Substantia nigra (tissue), 51 donors: ENCODE measurements at places on chromosomes 4 and X.

- DNase-seq = no peak
These were observed 2.4 kb downstream of the SYP start for GRCh38 chrX:49197543-49198087.

DNA sequence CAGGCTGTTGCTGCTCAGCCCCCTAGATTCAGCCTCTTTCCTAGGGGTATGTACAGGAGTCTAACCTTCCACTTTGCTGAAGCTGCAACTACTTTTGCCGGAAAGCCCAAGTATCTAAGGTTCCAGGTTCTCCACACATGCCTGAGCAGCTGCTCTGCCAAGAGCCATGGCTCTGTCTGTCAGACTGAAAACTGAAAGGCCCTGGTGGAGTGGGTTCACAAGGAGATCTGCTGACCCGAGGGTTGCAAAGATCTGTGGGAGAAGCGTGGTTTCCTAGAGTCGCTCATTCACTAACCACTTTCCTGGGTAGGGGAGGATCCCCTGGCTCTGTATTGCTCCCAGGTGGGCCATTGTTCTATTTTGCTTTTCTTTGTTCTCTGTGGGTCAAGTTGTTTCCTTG lies 6.0 kb upstream of the PNMA6F start:
- no peak for DNase-seq

GRCh38 chr4:88841635-88842034 lies 144.0 kb upstream of the NAP1L5 start:
- no peak for DNase-seq

DNA sequence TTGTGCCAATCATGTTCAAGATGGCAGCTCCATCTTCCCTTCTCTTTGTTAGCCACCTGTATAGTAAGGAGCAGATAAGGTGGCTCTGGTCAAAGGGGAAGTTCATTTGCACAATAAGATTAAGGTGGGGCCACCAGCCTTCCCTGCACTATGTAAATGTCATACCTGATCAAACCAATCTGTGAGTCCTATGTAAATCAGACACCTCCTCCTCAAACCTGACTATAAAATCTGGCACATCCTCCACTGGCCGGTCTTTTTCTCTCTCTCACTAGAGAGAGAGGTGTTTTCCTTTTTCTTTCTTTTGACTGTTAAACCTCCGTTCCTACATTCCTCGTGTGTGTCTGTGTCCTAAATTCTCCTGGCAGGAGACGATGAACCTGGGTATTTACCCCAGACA lies 572.5 kb upstream of the AADAT start:
- DNase-seq = no peak

- DNase-seq = no peak
These were observed 33.1 kb downstream of the FTHL17 start for GRCh38 chrX:31038575-31039326.

- DNase-seq = no peak
These were observed 75.4 kb upstream of the SPIN4 start for GRCh38 chrX:63426519-63426918.

DNA sequence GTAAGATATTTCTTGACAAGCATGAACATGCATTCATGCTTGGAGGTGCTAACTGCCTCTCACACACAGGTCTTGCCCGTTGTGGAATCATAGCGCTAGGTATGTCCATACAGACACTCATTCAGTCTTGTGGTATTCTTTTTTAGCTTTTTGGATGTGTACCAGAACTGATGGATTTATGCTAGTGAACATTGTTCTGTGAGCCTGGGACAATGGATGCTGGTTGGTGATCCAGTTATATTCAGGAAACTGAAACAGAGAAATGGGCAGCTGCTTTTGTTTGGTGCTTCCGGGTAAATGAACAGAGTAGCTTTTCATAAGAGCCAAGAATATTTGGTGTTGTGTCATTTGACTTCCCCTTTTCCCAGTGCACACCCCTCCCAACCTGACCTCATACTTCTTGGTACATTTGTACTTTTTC lies 78.9 kb upstream of the SLC4A4 start:
- no peak for DNase-seq

GRCh38 chrX:138128027-138128671 lies 562.2 kb downstream of the ZIC3 start:
- no peak for DNase-seq

- no peak for DNase-seq
These were observed 79.3 kb downstream of the NHSL2 start for GRCh38 chrX:71989768-71990426.

- DNase-seq = no peak
These were observed 993.6 kb downstream of the ARAP2 start for GRCh38 chr4:35250761-35251160.

- no peak for DNase-seq
These were observed 2.6 kb upstream of the SEPTIN6 start for GRCh38 chrX:119695535-119696050.

GRCh38 chr4:164799410-164799809 lies 45.5 kb downstream of the SMIM31 start:
- no peak for DNase-seq

DNA sequence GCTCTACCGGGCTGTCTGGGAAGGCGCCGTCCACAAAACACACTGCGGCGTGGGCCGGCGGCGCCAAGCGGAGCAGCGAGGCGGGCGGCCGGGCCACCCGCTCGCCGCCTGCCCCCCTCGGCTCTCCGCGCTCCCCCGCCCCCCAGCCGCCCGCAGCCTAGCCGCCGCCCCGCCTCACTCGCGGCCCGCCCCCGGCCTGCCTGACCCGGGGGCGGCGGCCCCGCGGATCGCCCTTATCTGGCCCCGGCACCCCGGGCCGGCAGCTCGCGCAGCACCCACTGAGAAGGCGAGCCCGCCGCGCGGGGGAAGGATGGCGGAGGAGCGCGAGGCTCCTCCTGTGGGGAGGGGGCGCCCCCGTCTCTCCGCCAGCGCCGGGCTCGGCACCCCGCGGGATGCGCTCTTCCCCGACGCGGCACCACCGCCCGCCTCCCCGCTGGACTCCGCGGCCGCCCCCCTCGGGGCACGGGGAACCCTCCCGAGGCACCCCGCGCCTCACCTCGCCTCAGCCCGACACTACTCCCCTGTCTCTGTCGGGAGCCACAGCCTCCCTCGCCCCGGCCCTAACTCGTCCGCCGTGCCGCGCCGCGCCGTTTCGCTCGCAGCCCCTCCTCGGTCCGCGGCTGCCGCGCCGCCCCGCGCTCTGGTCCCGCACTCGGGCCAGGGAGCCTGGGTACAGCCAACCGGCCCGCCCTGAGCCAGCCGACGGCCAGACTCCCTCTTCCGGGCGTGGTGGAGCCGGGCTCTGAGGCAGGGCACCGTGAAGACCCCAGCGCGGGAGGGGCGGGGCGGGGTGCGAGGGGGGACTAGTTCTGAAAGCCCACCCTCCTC lies 566 bp downstream of the ATP11C start:
- DNase-seq = peak; percentile 47

- no peak for DNase-seq
These were observed 746.1 kb upstream of the EPHA5 start for GRCh38 chr4:66416425-66416824.

DNA sequence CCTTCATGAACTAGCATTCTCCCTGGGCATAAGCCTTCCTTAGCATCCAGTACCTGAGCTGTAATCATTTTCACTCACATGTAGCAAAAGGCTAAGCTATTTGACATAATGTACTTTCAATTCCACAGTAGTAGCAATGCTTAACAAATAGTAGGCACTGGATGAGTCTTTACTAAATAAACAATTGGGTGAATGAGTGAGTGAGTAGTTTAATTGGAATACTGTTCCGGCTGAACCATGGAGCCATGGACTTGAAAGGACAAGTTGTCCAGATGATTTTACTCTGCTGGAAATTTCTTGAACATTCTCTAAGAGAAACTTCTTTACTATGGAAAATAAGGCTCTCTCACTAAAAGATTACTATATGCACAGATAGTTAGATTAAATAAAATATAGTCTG lies 159.3 kb downstream of the FAM47B start:
- DNase-seq = no peak

GRCh38 chr4:159946983-159947615 lies 844.2 kb downstream of the RAPGEF2 start:
- no peak for DNase-seq

DNA sequence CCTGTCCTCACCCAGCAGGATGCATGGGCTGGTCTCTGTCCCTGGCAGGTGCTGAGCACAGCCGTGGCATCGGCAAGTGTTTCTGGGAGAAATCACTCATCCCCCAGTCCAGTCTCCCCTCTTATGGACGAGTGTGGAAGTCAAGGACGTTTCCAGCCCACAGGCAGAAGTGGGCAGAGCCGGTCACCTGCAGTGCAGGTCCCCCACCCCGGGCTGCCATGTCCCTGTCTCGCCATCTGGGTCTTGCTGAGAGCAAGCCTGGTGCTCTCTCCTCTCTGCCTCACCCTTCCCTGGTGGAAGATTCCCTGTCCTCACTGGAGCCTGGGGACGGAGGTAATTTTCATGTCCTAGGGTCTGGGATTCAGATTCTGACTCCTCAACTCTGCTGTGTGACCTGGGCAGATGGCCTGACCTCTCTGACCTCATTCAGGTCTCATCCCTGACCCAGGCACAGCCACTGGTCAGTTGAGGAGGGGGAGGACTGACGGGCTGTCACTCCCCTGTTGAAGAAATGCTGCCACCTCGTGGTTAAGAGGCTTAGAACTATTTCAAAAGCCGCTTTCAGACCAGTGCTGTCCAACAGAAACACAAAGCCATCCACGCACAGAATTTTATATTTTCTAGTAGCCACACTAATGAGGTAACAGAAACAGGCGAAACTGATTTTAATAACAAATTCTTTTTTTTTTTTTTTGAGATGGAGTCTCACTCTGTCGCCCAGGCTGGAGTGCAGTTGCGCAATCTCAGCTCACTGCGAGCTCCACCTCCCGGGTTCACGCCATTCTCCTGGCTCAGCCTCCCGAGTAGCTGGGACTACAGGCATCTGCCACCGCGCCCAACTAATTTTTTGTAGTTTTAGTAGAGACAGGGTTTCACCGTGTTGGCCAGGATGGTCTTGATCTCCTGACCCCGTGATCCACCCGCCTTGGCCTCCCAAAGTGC lies 1.8 kb downstream of the CPZ start:
- peak; percentile 16 for DNase-seq

- DNase-seq = no peak
These were observed 51.7 kb downstream of the REELD1 start for GRCh38 chr4:146265950-146266490.

DNA sequence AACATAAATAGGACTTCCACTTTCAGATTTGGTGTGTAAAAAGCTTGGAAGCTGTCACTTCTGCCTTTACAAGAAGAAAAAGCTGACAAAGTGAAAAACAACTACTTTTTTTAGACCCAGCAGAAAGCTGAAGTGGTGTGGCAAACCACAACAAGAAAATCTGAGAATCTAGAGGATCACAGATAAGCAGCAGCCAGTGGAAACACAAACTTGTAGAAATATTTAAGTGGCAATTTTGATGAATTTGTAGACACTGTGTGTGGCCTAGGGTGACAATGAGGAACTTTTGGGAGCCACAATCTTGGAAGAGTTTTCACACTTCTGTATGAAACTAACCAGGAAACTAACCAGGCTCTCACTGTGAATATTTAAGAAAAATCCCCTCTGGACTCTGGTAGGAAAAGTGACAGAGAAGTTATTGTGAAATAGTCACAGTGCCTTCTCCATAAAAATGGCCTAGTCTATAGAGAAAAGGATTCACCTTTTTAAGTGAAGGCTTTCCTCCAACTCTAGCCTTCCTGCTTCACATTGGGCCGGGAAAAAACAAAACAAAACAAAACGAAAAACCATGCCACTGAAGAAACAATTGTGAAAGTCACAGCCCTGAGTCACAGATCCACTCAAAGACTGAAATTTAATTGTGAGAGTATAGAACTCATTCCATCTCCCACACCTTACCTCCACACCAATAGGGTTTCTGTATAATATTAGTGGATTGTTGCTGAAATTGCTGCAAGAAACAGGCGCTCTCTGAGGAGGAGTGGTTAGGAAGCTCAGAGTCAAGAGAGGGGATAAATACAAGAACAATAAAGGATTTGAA lies 26.7 kb upstream of the GUCY1A1 start:
- no peak for DNase-seq

GRCh38 chrX:1629244-1629643 lies 14.4 kb downstream of the ASMT start:
- no peak for DNase-seq

DNA sequence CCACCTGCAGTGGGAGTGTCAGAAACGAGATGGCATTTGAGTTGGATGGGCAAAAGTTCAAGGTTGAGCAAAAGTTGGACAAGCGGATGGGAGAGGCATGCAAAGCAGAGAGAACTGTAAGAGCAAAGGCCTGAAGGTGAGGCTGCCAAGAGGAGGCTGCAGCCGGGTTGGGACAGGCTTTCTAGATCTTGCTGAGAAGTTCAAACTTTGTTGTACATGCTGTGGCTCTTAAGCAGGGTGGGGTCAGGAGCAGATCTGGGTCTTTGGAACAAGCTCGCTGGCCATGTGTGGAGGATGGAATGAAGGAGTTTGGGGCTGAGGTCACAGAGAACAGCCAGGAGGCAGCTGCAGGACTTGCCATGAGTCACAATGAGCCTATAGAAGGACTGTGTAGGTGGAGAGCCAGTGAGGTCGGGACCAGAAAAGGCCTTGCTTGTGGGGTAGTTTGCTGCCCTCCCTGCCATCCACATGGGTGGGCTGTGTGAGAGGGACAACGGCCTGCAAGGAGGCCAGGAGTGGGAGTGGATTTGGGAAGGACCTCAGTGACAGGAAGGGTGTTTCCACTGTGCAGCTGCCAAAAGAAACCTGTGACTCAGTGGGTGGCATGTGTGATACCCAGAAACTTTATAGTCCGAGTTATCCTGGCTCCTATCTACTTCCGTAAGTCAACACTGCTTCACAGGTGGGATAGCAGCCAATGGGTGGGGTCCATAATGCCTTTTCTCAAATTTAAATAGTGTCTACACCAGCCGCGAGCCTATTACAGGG lies 210.4 kb downstream of the MID1IP1 start:
- no peak for DNase-seq

DNA sequence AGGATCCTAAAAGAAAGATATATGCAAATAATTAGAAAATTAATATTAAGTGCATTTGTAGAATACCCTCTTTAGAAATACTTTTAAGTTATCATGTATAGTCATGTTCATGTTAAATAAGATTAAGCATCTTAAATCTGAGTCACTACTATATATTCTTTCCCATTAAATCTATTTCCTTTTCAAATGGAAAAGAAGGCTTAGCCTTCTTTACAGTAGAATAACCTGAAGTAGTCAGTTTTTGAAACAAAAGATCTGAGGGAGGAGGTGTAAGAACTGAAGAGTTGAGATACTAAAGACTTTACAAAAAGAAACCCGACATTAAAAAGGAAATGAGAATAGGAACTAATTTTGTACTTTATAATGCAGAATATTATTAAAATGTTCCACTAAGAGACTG lies 14.7 kb upstream of the HSD17B13 start:
- DNase-seq = no peak

DNA sequence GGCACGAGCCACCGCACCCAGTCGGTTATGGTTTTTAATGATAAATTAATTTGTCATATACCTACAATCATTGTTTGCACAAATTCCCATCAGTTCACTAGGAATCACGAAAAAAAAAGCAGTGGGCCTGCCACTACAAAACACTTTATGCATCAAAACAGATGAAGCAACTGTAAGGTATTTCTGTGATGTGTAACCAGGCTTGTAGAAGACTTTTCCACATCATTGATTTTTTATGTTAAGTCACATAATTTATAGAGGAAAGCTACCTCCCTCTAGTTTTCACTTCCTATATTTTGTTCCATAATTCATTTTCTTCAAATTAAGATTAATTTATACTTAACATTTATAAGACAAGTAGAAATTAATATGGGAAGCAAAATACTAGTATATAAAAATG lies 6.7 kb upstream of the FAM200B start:
- no peak for DNase-seq
